ENCODE measurements at places on chromosomes 4 and X. TPM values are rescaled to one million over a fixed set of nuclear protein-coding genes. Genes with fewer than 3 reads are reported as not detected.

The ARX gene
- total RNA-seq, result not detected

- no peak overlapping the region for H3K4me3 ChIP-seq
- H3K4me1 ChIP-seq, result no peaks in the 10 kb centered on the region
- no peaks in the 10 kb centered on the region for H3K36me3 ChIP-seq
These were observed 115.5 kb downstream of the JADE1 start for GRCh38 chr4:128924951-128925350.

- H3K4me1 ChIP-seq, result peaks cover 39% of the 10 kb centered on the region
- no peak overlapping the region for H3K27ac ChIP-seq
- H3K27me3 ChIP-seq, result no peaks in the 10 kb centered on the region
- H3K36me3 ChIP-seq, result peaks cover 10% of the 10 kb centered on the region
- no peak for DNase-seq
These were observed 3.7 kb downstream of the FGD1 start for GRCh38 chrX:54492340-54492739.

GRCh38 chrX:130718137-130718536 lies 184.9 kb downstream of the ENOX2 start:
- no peak overlapping the region for H3K4me3 ChIP-seq
- peaks cover 17% of the 10 kb centered on the region for H3K27me3 ChIP-seq
- peaks cover 37% of the 10 kb centered on the region for H3K4me1 ChIP-seq
- no peak overlapping the region for H3K27ac ChIP-seq

DNA sequence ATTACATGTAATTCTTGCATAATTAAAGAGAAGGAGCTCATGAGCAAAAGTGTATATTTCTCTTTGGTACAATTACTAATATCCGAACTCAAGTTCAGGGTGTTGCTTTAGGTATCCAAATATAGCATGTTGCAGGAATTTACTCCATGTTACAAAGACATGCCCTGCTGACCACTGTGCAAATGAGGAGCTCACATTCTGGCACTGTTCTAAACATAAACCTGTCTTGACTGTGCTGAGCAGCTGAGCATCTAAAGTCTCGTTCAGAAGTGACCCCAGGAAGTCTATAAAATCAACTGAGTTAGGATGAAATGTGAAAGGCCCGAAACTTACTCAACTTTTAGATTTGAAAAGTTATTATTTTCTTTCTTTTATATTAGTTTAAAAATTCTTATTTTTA lies 124.3 kb downstream of the STIM2 start:
- H3K4me1 ChIP-seq, result peaks cover 13% of the 10 kb centered on the region
- no peak overlapping the region for H3K4me3 ChIP-seq
- no peaks in the 10 kb centered on the region for H3K27me3 ChIP-seq
- H3K36me3 ChIP-seq, result no peaks in the 10 kb centered on the region
- H3K27ac ChIP-seq, result no peak overlapping the region

DNA sequence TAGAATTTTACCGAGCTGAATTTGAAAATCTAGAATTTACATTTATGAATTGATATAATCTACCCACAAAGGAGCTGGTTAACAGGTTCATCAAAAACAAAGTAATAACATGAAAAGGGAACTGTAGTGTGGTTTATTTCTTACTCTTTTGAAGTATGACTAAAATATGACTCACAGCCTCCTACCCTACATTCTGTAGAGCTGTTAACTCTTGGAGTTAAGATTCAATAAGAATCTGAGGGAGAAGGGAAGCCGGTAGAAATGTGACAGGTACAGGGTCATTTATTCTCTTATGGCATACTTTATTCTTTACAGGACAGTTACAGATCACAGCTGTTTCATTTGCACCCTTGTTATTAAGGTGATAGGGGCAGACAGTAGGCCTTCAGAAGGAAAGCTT lies 132.2 kb upstream of the FAM47B start:
- no peaks in the 10 kb centered on the region for H3K27me3 ChIP-seq
- no peaks in the 10 kb centered on the region for H3K36me3 ChIP-seq
- DNase-seq, result no peak
- H3K4me1 ChIP-seq, result no peaks in the 10 kb centered on the region

DNA sequence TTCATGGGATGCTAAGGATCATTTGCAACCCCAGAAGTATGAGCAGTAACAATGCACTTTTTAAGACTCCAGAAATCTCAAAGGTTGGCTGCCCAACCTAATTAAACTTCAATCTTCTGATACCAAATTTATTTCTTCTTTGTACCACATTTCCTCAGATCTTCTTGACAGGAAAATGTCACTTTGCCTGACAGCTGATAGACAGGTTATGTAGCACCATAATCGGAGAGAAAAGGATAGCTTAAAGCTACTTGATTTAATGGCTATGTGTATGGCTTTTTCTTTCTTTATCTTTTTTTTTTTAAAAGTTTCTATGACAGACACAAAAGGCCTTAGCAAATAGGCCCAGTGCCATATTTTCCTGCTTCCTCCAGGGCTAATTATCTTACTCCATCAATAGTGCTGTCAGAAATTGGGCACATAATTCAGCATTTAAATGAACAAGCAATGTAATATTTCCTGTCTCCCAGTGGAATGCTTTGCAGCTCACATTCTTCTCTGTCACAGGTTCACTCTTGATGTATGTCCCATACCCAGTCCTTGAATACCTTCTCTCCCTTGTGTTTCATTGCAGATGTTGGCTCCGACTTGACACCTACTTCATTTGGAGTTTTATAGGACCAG lies 795.7 kb downstream of the ADGRL3 start:
- no peak overlapping the region for H3K4me3 ChIP-seq
- no peaks in the 10 kb centered on the region for H3K27me3 ChIP-seq
- no peak overlapping the region for H3K27ac ChIP-seq
- peaks cover 30% of the 10 kb centered on the region for H3K4me1 ChIP-seq
- no peaks in the 10 kb centered on the region for H3K36me3 ChIP-seq
- DNase-seq, result no peak

DNA sequence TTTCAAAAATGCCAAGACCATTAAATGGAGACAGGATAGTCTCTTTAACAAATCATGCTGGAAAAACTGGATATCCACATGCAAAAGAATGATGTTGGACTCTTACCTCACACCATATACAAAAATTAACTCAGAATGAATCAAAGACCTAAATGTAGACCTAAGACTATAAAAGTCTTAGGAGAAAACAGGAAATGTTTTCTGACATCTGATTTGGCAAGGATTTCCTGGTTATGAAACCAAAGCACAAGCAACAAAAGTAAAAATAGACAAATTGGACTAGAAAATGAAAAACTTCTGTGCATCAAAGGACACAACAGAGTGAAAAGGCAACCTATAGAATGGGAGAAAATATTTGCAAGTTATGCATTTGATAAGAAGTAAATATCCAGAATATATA lies 37.6 kb downstream of the ARFIP1 start:
- DNase-seq, result no peak
- H3K36me3 ChIP-seq, result peaks cover 49% of the 10 kb centered on the region
- H3K27me3 ChIP-seq, result no peaks in the 10 kb centered on the region
- no peak overlapping the region for H3K4me3 ChIP-seq

GRCh38 chr4:77893451-77893850 lies 30.8 kb downstream of the MRPL1 start:
- no peak overlapping the region for H3K27ac ChIP-seq
- no peak overlapping the region for H3K4me3 ChIP-seq
- no peak for DNase-seq
- H3K4me1 ChIP-seq, result no peaks in the 10 kb centered on the region
- no peaks in the 10 kb centered on the region for H3K27me3 ChIP-seq
- H3K36me3 ChIP-seq, result peaks cover 9% of the 10 kb centered on the region

DNA sequence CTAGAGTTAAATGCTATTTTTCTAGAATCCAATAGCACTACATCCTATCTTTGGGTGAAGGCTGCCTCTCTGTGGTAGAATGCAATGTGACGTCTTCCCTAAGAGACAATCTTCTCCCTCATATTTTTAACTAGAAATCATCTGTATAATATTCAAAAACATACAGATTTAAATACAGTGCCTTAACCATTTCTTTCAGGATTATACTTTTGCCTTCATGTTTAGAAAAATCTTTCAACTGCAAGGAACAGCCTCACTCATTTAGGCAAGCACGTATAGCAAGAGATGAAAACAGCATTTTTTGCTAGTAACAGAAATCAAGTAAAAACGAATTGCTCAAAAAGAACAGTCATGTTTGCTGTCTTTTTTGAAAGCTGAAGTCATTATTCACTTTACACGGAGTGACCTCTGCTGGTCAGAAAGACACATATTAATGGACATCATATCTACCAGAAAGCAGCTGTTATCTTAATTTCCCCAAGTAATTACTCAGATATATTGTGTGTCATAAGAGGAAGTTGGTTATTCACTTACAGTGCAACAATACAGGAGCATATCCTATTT lies 422.3 kb downstream of the STPG2 start:
- DNase-seq, result no peak
- H3K4me1 ChIP-seq, result peaks cover 8% of the 10 kb centered on the region
- H3K4me3 ChIP-seq, result no peak overlapping the region
- H3K27me3 ChIP-seq, result no peaks in the 10 kb centered on the region
- no peaks in the 10 kb centered on the region for H3K36me3 ChIP-seq

DNA sequence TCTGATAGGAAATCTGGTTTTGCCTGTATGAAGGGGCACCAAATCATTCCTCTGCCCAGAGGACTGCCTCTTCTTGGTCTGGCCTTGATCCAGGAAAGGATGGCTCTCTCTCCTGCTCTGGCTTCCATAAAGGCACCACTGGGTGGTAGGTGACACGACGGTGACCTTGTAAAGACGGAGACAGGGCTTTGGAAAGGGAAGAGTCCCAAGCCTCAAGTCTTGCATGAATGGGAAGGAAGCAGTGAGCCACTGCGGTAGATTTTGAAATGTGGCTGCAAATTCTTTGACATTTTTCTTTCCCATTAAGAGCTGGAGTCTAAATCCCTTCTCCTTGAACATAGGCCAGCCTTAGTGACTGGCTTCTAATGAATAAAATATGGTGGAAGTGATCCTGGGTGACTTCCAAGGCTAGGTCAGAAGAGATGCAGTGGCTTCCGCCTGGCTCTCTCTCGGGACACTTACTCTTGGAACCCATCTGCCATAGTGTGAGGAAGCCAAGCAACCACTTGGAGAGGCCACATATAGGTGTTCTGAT lies 347.4 kb downstream of the BCOR start:
- no peaks in the 10 kb centered on the region for H3K36me3 ChIP-seq
- peaks cover 5% of the 10 kb centered on the region for H3K27me3 ChIP-seq
- no peak overlapping the region for H3K27ac ChIP-seq
- H3K4me1 ChIP-seq, result peaks cover 7% of the 10 kb centered on the region

GRCh38 chrX:3504916-3505315 lies 158.5 kb upstream of the MXRA5 start:
- H3K36me3 ChIP-seq, result no peaks in the 10 kb centered on the region
- H3K4me3 ChIP-seq, result no peak overlapping the region
- H3K27me3 ChIP-seq, result no peaks in the 10 kb centered on the region
- DNase-seq, result no peak
- H3K27ac ChIP-seq, result no peak overlapping the region

GRCh38 chr4:1172971-1173757 lies 781 bp upstream of the SPON2 start:
- no peak for DNase-seq
- no peaks in the 10 kb centered on the region for H3K4me1 ChIP-seq
- H3K4me3 ChIP-seq, result peak overlapping the region; percentile 55

DNA sequence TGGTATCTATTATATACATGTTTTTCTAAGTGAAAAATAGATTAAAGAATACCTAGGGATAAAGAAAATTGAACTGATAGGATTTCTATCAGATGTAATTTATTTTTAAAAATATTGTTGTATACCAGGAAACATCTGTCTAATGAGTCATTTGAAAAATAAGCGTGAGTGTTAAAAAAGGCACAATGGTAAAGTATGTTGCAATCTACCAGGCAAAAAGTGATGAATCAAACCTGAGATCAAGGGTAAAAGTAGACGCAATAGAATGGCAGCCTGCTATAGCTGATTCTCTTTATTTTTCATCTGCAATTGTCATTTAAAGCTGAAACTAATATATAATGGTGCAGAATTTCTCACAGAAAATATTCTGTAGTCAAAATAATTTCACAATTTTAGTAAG lies 1119.6 kb downstream of the PCDH18 start:
- H3K36me3 ChIP-seq, result no peaks in the 10 kb centered on the region
- H3K4me1 ChIP-seq, result no peaks in the 10 kb centered on the region
- no peak overlapping the region for H3K27ac ChIP-seq
- H3K27me3 ChIP-seq, result no peaks in the 10 kb centered on the region
- DNase-seq, result no peak

GRCh38 chrX:40476958-40477357 lies 103.8 kb upstream of the ATP6AP2 start:
- H3K27me3 ChIP-seq, result peaks cover under 1% of the 10 kb centered on the region
- H3K4me1 ChIP-seq, result peaks cover 49% of the 10 kb centered on the region
- H3K36me3 ChIP-seq, result peaks cover 6% of the 10 kb centered on the region
- H3K27ac ChIP-seq, result no peak overlapping the region

DNA sequence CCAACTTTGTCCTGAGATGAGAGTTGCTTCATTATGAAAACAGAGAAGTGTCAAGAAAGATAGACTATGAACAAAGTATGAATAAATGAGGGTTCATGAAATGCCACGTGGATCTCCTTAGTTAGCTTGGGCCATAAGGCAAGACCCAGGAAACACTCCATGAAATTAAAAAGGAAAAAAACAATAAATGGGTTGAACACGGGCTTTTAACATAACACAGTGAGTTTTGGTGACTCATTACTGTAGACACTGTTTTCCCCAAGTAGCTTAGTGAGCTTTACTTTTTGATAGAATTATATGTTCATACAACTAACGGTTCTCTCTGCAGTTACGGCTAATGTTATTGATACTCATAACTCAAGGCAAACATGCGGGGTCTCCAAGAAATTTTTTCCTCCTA lies 265.0 kb downstream of the DHX15 start:
- H3K27me3 ChIP-seq, result peaks cover 3% of the 10 kb centered on the region
- peaks cover 72% of the 10 kb centered on the region for H3K4me1 ChIP-seq
- no peak for DNase-seq
- no peak overlapping the region for H3K4me3 ChIP-seq
- H3K36me3 ChIP-seq, result peaks cover 4% of the 10 kb centered on the region

GRCh38 chr4:185879666-185880312 lies 67.8 kb upstream of the SORBS2 start:
- H3K27ac ChIP-seq, result peak overlapping the region; percentile 68
- no peaks in the 10 kb centered on the region for H3K36me3 ChIP-seq
- peaks cover 19% of the 10 kb centered on the region for H3K4me1 ChIP-seq
- H3K27me3 ChIP-seq, result no peaks in the 10 kb centered on the region
- no peak overlapping the region for H3K4me3 ChIP-seq
- DNase-seq, result no peak

The BEX2 gene
- total RNA-seq, result 32.8 TPM

- no peak overlapping the region for H3K4me3 ChIP-seq
- no peak for DNase-seq
- peaks cover 3% of the 10 kb centered on the region for H3K27me3 ChIP-seq
- peaks cover 45% of the 10 kb centered on the region for H3K36me3 ChIP-seq
These were observed 19.3 kb downstream of the SCARB2 start for GRCh38 chr4:76194325-76194724.

DNA sequence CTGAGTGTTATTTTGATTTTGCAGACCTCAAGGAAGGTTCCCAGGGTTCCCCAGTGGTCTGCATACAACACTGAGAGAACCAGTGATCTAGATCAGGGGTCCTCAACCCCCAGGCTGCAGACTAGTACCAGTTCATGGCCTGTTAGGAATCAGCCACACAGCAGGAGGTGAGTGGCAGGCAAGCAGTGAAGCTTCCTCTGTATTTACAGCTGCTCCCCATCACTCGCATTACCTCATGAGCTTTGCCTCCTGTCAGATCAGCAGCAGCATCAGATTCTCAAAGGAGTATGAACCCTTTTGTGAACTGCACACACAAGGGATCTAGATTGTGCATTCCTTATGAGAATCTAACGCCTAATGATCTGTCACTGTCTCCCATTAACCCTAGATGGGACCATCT lies 28.5 kb downstream of the EDNRA start:
- no peaks in the 10 kb centered on the region for H3K27me3 ChIP-seq
- no peak overlapping the region for H3K27ac ChIP-seq
- H3K4me3 ChIP-seq, result no peak overlapping the region
- no peaks in the 10 kb centered on the region for H3K36me3 ChIP-seq
- DNase-seq, result peak; percentile 22
- H3K4me1 ChIP-seq, result peaks cover 5% of the 10 kb centered on the region
